ENCODE measurements at places on chromosomes 2 and 18. TPM values are rescaled to one million over a fixed set of nuclear protein-coding genes. Genes with fewer than 3 reads are reported as not detected.

Gene WNT10A
- total RNA-seq: not detected

Gene SAG
- not detected for total RNA-seq

Gene ABCG8
- not detected for total RNA-seq

Gene CMPK2
- total RNA-seq: 1.4 TPM

Gene LYPD6
- total RNA-seq: 15.9 TPM

Data from bladder microvascular endothelial cell (primary cell).